Caco-2 (cell line): ENCODE measurements at places on chromosomes 3 and 15.
A peak's percentile ranks its signal among the peaks of the same experiment; 100 is the strongest.

- no peak for DNase-seq
Observed at GRCh38 chr15:67724691-67725375, 100.5 kb upstream of the SKOR1 start.

DNA sequence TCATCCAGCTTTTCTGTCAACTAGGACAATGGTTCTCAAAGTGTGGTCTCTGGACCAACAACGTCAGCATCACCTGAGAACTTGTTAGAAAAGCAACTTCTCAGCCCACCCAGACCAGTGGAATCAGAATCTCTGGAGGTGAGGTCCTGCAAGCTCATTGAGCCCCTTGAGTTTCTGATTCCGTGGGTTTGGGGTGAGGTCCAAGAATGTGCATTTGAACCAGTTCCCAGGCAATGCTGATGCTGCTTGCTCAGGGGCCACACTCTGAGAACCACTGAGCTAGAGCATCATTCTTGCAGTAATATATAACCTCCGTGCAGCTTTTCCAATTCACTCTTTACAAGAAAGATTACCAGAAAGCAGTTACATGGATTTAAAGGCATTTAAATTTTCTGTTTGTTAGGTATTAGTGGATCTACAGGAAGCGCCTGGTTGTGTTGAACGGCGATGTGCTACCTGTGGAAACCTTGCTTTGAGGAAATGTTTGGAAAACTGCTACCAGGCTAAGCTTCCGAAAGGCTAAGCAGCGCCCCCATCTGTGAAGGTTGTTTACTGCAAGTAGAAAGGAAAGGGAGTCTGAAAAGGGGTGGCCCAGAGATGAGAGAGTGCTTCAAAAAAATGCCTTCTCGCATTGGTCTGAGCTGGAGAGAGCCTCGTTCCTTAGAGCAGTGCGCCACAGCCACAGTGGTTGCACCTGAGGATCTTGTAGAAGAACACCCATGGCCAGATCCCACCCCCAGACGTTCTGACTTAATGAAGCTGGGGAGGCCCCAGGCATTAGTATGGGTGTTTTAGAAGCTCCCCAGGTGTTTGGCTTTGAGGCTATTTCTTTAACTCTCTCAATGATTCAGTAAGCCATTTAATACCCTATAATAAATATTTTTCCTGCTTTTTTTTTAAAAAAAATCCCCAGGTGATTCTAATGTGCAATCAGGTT is 50.0 kb downstream of the RLBP1 start:
- peak; percentile 50 for DNase-seq

DNA sequence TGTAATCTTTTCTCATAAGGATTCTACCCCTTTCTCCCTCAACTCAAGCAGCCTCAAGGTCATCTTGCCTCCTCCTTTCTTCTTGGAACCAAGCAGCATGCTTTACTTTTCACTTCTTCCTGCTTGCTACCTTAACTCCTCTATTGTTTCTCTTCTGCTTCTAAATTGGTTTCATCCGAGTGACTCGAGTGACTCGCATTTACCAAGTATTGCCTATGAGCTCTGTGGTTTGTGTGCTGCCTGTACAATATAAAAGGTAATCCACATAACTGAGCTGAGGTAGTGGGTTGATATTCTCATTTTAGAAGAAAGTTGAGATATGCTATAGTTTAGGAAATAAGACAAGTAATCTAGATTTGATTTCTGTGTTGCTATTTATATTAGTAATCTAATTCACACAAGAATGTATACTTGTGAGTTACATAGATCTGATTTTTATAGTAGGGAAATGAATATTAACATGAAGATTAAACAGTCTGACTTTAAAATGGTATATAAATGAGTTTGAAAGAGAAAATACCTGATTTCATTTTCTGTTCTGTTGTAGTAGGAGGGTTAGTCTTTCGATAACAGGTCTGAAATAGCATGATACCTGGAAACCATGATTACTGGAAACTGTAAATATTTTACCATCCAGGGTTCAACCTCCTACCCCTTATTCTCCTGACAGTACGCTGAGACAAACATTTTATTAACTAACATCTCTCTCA is 5.5 kb downstream of the HHLA2 start:
- DNase-seq, result no peak

- no peak for DNase-seq
Observed at GRCh38 chr3:129529436-129530210, 1.2 kb downstream of the RHO start.

DNA sequence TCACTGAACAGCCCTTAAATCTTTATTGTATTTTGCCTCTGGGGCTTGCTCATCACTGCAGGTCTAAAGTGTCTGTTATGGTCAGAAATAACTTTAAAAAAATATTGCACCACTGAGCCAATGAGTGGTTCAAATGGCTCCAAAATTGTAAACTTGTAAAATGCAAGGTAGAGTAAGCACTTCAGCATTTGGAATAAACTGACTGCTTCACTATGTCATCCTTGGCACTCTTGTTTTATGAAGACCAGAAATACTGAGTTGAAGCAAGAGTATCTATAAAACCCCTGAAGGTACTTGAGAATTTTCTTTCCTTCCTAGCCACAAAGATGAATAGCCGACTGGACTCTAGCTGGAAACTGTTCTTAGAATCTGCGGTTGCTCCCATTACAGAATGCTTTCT is 390.3 kb upstream of the DPH6 start:
- no peak for DNase-seq

DNA sequence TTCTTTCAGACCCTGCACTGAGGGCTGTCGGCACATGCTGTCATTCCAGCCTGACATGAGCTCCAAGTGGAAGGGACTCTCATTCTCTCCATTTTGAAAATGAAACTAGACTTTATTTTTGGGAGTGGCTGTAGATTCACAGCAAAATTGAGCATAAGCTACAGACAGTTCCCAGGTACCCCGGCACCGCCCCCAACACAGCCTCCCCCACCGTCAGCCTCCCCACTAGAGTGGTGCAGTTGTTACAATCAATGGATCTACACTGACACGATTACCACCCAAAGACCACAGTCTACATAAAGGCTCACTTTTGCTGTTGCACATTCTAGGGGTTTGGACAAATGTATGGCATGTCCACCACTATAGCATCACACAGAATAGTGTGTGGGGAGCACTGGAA is 29.5 kb upstream of the FGD5 start:
- no peak for DNase-seq

DNA sequence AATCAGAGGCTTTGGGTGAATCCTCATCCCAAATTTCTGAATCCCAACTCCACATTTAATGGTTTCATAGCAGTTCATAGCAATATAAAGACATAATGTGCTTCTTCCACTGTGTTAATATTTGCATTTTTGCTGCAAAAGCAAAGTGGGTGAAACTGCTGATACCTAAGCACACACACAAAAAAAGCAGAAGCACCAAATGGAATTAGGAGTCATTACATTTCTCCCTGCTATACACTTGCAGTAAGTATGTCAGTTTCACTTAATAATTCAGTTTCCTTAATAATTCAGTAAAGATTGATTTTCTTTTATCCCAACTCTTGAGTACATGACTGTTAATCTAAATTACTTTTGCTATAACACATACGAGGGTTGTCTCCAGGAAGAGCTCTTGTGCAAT is 48.9 kb upstream of the ALCAM start:
- DNase-seq, result no peak

GRCh38 chr3:46477145-46477544 is 12.4 kb upstream of the LTF start:
- no peak for DNase-seq

GRCh38 chr3:37536840-37537239 is 324.8 kb upstream of the CTDSPL start:
- DNase-seq, result no peak

DNA sequence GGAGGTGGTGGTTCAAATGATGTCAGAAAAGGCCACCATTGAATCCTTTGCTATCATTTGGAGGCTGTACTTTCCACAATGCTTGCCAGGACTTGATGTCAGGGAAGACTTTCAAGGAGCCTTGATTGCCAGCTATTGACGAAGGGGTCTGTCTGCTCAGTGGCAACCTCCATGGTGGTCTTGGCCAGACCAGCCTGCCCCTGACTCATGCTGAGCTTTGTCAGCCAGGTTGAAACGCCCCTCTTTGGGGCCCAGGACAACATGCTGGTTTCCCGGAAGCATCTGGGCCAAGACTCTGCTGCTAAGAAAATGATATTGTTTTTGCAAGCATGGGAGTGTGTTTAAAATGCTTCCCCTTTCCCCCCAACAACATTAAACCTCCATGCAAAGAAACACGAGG is 26.7 kb downstream of the CGNL1 start:
- no peak for DNase-seq

DNA sequence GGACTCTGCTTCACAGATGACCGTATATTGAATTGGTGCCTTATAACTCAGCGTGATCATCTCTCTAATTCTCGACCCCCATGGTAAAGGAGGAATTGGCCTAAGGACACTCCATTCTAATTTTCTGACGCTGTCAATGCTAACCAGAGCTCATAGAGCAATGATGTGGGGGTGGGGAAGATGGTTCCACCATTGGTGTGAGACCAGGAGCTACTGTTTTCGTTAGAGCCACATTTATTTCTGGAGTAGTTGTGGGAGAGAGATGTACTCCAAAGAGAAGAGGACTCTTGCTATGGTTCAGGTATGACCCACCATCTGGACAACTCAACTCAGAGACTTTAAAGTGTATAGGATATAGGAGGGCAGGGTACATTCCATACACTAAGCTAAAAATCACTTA is 16.3 kb downstream of the ZBTB38 start:
- DNase-seq, result no peak

GRCh38 chr3:137264843-137265330 is 307.1 kb downstream of the IL20RB start:
- no peak for DNase-seq

DNA sequence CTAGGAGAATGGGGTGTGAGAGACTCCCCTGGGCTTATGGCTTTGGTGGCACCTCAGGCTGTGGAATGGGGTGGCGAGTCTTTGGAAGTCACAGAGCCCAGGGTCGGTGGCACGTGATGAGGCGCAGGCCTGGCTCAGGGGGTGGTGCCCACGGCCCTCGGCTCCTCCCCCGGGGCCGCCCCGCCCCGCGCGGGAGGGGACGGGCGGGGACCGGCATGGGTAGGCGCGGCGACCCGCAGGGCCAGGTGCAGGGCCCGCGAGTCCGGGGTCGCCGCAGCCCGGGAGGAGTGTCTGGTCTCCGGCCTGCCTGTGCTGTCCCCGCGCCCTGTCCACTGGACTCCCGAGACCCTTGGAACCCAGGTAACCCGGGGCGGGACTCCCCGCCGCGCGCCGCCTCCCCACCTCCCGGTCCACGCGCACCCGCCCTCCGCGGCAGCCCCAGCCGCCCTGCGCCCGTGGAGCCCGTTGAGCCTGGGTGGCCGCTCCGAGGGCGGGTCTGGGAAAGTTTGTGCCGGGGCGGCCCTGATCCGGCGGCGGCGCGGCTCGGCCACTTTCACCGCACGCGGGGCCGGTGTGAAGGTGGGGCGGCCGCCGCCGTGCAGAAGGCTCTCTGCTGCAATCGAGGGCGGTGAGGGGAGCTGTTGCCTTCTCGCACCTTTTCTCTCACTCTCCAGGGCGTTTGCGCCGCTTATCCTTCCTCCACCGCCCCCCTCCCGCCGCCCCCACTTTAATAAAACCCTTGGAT is at the start of gene PAQR5:
Gene PAQR5, plus strand, starts transcription at position 216 of the 745 bp plus-strand sequence. CDS start 61,169 bp downstream, outside the sequence.
- DNase-seq, result no peak

DNA sequence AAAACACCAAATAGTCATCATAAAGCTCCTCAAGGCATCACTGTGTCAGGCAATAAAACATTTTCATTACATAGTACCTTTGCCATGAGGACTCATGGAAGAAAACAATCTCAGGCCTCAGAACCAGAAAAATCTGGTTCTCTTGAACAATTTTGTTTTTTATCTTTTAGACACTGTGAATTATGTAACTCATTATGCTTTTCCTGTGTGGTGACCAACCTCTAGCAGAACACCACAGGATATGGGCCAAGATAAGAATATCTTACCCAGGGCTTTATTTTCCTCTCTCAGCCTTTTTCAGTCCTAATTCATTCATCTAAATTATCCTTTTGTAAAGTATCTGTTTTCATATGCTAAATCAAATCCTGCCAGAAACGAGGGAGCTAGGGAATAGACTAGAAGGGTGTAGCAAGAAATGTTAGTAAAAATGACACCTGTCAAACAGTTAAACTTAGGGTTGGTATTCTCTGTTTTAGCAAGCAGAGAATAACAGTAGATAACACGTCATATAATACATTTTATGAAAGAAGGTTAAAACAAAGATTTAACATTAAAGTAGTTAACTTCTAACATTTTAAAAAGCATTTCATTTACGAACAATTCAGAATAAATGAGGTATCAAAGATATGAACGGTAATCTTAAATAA is 111.1 kb downstream of the FBXL22 start:
- no peak for DNase-seq

GRCh38 chr15:31263751-31264558 is 62.7 kb upstream of the KLF13 start:
- DNase-seq, result no peak

GRCh38 chr15:92553317-92553716 is 102.3 kb downstream of the FAM174B start:
- no peak for DNase-seq

DNA sequence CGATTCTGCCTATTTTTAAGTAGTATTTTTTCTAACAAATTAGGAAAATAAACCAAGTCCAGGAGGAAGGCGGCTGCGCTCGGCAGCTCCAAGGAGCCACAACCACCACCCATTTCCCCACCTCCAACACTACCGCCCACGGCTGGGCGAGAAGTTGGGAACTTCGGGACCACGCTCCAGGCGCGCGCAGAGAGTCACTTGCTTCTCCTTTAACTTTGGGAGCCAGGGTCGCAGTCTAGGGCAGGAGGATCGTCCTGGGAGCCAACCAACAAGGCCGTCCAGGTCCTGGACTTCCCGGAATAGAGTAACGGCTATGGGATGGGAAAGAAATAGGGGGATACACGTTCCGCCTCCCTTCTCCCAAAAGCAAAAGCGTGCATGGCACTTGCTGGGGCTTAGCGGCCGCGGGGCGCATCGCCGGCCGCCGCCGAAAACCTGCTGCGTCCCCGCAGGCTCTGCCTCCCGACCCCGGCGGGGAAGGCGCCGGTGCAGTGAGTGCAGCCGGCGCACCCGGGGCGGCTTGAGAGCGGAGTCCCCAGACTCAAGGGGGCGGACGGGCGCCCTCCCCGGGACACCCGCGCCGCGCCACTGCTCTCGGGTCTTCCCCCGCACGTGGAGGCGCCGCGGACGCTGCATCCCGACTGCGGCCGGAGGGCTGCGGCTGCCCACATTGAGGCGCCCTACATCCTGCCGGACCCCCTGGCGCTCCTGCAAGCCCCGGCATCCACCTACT is 699 bp downstream of the MEGF11 start:
- DNase-seq, result no peak

GRCh38 chr3:98681486-98681885 is 81.7 kb upstream of the ST3GAL6 start:
- DNase-seq, result no peak
